Gastrocnemius medialis (tissue), 4 donors: ENCODE measurements at places on chromosomes 2 and 18. TPM values are rescaled to one million over a fixed set of nuclear protein-coding genes. Genes with fewer than 3 reads are reported as not detected.

DNA sequence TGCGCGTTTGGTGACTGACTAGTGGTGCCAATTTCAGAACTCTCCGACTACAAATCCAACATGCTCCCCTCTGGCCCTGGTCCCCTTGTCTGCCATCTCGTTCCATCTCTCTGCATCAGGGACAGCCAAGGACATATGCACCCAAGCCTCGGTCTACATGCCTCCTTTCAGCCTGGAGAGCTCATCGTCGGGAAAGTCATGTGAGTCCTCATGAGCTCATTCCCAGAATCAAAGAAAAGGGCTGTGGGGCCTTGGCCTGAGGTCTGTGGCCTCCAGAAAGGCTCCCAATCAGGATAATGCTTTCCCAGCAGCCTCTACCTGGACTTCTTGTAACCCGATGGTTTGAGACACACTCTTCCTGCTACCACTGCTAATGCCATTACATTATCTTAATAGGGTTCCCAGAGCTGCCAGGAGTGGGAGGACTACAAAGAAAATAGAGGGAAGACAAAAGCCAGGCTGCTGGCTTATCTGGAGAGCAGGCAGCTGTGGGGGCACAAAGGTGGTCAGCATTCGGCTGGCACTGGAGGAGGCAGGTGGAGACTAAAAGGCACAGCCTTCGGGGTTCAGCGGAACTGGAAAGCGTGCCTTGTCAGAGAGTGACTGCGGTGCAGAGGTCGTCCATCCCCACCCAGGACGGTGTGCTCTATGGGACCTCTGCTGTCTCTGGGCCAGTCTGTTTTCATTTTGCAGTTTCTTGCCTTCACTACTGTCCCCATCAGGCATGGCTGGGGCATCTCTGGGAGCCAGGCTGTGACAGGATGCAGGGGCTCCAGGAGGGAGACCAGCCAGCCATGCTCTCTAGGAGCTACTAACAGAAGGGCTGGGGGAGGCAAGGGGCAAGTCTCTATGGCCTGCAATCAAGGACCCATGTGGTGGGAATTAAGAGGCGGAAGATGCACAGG, 104.4 kb upstream of the SMAD2 start:
- no peak for DNase-seq

GRCh38 chr2:195721042-195721441, 64.0 kb downstream of the SLC39A10 start:
- no peak for DNase-seq

GRCh38 chr2:114068438-114068837, 178.5 kb downstream of the ACTR3 start:
- DNase-seq: no peak

- DNase-seq: no peak
Measured at GRCh38 chr18:73824671-73825070, 323.0 kb downstream of the FBXO15 start.

GRCh38 chr2:109209412-109209811, 80.4 kb downstream of the SH3RF3 start:
- no peak for DNase-seq

Gene CAPN13
- not detected for total RNA-seq

DNA sequence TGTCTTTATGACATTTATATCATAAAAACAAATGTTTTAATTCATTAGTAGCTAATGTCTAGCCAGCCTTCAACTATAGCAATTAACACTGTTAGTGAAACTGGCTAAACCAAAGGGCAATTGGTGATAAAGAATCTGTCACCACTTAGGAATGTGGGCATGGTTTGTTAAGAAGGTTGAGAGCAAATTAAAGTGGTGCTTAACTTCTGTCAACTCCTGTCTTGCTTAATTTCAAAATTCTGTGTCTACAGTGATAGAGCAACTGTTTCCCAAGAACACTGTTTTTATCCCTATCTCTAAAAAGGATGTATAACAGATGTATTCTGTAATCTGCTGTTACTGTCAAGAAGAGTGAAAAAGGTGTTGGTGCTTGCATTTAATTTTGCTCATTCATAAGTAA, 36.5 kb downstream of the CFAP36 start:
- DNase-seq: no peak

GRCh38 chr2:106147159-106147558, 46.9 kb downstream of the UXS1 start:
- DNase-seq: no peak

GRCh38 chr2:133498662-133499585, 69.3 kb downstream of the NCKAP5 start:
- DNase-seq: no peak

DNA sequence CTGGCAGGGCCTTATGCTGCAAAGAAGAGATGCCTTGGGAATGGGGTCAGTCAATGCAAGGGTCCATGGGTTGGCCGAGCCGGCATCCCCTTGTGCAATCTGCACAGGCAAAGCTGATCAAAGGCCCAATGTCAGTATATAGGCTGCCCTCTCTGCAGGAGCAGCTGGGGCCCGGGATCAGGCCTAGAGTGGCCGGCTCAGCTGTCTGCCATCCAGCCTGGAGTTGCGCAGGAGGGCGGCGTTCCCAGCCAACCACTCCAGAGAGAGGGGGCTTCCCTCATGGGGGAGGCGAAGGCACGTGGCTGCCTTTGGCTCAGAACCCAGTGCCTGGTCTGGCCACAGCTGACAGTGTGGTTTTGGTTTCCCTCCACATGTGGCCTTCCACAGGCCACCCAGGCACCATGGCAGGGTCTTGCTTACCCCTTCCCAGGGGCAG, 3.9 kb downstream of the INPP5D start:
- no peak for DNase-seq

Gene FAP
- total RNA-seq: 10.1 TPM
